ENCODE measurements at places on chromosomes 2 and 18. TPM values are rescaled to one million over a fixed set of nuclear protein-coding genes. Genes with fewer than 3 reads are reported as not detected.

DNA sequence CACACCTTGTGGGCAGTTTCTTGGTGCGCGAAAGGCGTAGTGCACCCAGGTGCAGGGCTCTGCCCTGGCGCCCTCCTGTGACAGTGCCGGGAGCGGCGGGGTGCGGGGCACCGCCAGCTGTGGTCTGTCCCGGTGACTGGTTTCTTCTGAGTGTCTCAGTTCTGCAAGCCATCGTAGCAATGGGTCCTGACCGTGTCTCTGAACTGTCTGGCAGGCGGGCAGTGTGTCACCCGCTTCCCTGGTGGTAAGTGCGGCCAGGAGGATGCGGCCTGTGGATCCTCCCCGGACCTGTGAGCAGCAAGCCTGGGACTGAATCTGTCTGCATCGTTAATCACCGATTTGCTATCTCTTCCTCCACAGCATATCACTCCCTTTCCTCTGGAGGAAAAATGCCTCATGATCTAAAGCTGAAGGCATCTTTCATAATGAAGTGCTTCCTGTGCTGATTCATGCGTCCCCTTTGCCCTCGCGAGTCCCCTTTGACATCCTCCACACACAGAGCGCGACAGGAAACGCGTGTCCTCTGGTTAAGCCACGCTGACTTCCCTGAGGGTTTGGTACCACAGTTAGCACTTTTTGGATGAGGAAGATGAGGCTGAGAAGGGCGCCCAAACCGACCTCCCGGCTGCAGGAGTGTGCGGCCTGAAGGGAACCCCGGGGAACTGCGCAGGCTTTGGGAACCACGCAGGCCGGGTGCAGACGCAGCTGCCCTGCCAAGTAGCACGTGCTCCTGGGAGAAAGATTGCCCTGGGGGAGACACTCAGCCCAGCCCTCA is 416.0 kb upstream of the HS6ST1 start:
- DNase-seq, result no peak

DNA sequence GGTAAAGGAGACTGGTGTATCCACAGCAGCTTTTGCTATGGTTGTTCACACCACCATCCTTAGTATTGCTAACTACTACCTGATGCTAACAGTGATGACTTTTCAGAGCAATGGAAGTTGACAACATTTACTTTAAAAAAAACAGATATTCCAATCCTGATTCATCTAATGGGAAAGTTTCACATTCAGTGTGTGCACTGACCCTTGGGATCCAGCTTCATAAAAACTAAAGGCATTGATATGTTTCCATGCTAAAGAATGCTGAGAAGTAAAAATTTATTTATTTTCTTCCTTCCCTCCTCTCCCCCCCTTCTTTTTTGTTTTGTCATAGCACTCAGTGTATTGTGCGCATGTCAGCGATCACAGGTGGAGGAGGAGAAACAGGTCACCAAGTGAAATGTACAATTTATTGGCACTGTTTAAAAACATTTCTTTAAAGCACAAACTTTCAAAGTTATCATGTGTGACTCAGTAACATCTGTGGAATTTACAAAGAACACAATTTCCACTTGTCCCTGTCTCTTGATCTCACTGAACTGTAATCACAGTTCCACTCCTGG is 229.9 kb downstream of the ALK start:
- DNase-seq, result no peak

GRCh38 chr2:50694798-50695197 is 337.1 kb downstream of the NRXN1 start:
- DNase-seq, result no peak

Gene IL37
- total RNA-seq, result 1.3 TPM

Gene CMPK2
- 15.4 TPM for total RNA-seq

DNA sequence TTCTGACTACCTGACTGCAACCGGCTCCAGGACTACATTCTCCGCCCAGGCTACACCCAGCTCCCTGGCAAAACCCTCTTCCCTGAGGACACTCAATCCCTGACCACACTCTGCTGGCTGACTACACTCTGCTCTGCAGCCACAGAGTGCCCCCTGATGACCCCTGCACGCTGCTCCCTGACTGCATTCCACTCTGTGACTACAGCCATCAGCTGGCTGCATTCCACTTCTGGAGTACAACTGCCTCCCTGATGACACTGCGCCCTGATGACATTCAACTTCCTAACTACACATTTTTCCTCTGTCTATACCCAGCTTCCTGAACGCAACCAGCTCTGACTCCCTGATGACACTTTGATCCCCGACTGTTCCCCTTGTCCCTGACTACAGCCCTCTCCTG is 71.3 kb upstream of the NRXN1 start:
- no peak for DNase-seq

Gene POTEI
- total RNA-seq, result 38.7 TPM

GRCh38 chr2:241412144-241412543 is 56.1 kb downstream of the FARP2 start:
- DNase-seq, result peak; percentile 51

- no peak for DNase-seq
Observed at GRCh38 chr18:5622905-5623304, 79.1 kb upstream of the EPB41L3 start.

- no peak for DNase-seq
Observed at GRCh38 chr18:51513517-51513916, 316.0 kb upstream of the MEX3C start.

Gene POTEE
- 127 TPM for total RNA-seq

GRCh38 chr2:105403783-105404698 is 5.2 kb upstream of the FHL2 start:
- peak; percentile 10 for DNase-seq

DNA sequence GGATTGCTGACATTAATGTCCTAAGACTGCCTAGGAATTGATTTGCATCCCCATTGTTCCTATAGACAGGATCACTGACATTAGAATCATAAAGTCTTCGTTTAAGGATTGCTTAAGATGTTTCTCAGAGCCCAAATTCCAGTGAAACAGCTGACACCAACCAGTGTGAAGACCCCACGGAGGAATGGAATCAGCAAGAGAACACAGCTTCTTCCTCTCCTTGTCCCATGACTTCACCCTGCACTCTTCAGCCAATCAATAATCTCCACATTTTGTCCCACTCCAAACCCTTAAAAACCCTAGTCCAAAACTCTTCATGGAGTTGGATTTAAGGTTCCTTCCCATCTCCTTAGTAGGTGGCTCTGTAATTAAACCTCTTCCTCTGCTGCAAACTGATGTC is 157.0 kb upstream of the NDUFV2 start:
- DNase-seq, result no peak

Gene SERPINB13
- not detected for total RNA-seq

Gene ITGB6
- total RNA-seq, result 0.79 TPM

Gene POMC
- 55.7 TPM for total RNA-seq

GRCh38 chr2:173216051-173216450 is 138.6 kb upstream of the CDCA7 start:
- DNase-seq, result no peak

DNA sequence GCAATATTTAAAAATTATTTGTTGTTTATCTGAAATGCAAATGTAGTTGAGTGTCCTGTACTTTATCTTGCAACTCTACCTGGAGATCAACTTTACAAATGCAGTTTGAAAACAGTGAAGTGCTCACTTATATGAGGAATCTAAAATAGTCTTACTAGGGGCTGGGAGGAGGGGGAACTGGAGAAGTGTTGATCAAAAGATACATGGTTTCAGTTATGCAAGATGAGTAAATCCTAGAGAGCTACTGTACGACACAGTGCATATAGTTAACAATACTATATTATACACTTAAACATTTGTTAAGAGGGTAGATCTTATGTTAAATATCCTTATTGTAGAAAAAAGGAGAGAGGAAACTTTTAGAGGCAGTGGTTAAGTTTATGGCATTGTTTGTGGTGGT is 241.9 kb downstream of the BCL11A start:
- no peak for DNase-seq

- DNase-seq, result no peak
Observed at GRCh38 chr2:47656715-47657600, 126.0 kb upstream of the MSH6 start.

Gene IL36RN
- not detected for total RNA-seq

DNA sequence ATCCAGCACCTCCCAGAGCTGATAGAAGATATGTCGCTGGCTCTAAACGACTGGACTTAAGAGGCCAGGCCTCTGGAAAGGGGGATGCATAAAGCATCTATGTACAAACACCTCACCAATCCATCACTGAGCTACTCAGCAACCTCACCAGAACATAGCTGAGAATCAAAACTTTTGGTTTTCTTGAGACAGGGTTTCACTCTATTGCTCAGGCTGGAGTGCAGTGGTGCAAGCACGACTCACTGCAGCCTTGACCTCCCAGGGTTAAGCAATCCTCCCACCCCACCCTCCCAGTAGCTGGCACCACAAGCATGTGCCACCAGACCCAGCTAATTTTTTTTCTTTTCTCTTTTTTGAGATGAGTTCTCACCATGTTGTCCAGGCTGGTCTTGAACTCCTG is 62.9 kb upstream of the MSH6 start:
- no peak for DNase-seq

DNA sequence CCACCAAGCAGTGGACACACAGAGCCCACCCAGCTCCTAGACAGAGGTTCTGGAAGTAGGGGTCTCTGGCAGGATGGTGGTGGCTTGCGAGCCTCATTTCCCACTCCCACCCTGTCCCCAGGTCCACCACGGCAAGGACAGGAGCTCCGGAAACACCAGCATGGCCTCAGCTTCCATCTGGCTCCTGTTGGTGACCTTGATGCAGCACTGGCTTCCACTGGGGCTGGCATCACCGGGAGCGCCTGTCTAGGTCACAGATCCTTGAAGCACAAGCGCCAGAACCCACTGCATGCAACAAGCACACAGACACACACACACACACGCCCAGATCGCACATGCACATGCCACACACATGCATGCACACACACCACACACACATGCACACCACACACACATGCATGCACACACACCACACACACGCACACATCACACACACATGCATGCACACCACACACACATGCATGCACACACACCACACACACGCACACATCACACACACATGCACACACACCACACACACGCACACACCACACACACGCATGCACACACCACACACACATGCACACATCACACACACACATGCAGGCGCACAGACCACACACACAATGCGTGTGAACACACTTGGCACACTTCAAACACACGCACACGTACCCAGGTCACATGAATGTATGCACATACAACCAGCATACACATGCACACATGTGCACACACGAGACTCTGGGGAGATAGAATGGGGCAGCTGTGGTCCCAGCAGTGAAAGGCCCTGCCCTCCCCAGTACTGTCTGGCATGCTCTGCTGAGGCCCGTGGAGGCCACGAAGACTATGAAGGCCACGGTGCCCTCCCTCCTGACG is 63.7 kb downstream of the TWIST2 start:
- DNase-seq, result no peak

DNA sequence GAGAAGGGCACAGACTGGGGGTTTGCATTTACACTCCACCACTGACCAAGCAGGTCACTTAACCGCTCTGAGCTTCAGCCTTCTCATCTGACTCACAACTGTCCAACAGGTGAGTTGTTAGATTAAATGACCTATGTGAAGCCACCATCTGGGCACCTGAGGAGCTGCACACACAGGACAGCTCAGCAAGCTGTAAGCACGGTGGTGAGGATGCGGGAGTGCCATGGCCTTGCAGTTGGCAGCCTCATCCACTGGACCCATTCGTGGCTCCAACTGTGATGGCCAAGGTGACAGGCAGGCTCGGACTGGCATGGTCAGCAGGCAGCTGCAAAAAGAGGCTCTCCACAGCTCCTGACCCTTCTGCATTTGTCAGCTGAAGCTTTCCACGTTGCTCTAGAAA is 23.3 kb upstream of the AMMECR1L start:
- DNase-seq, result no peak

DNA sequence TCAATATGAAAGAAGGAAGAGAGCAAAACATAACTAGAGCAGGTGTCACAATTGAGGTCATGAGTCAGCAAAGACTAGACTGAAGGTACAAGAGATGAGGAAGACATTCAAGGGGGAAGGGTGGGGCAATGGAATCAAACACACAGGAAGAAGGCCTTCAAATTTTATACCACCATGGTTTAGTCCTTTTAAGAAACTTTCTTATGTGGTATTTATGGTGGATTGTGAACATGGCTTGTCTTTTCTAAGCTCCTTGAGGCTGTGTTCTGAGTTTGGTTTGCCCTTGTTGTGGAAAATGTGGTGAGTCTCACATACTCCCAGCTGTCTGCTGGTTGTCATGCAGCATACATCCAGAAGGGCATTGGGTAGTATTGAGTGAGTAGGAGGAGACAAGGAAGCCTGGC is 62.1 kb downstream of the NABP1 start:
- no peak for DNase-seq

GRCh38 chr2:58006256-58006951 is 40.2 kb upstream of the VRK2 start:
- DNase-seq, result no peak

Gene GORASP2
- 67.3 TPM for total RNA-seq

GRCh38 chr2:139424101-139424500 is 643.9 kb upstream of the NXPH2 start:
- DNase-seq, result no peak

Gene AQP12B
- total RNA-seq, result not detected

Gene LIPG
- 48.0 TPM for total RNA-seq

DNA sequence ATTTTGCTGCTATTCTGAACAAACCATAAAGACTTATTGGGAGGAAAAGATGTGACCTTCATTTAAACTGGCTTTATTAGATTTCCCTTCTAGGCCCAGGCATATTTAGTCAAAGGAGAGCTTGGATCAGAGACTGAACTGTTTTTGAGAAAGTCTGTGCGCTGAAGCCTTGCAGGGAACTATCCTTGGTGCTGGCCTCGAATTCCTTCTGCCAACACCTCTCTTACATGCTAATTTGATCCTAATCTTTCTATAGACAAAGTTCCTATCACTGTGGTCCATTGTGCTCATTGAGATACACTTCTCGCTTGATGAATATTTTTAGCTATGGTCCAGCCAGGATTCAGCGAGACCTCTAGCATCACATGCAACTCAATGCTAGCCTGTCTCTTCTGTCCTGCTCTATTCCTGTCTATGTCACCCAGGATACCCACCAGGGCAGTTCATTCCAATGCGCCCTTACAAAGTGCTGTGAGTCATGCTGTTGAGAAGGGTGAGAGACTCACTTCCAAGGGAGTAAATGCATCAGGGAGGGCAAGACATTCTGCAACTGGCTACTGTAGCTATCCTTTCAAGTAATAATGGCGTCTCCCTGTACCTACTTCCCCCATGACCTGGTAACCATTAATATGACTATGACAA is 356.7 kb upstream of the LYPD1 start:
- DNase-seq, result no peak

DNA sequence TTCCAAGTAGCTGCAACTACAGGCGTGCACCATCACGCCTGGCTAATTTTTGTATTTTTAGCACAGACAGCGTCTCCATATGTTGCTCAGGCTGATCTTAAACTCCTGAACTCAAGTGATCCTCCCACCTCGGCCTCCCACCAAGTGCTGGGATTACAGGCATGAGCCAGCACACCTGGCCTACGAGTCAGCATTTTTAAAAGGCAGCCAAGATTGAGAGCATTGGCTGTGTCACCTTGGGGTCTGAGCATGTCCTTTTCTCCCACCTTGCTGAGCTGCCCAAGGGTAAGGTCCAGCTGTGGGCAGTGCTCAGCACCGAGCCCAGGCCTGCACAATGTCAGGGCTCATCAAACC is 142.8 kb upstream of the LMAN1 start:
- DNase-seq, result no peak

GRCh38 chr2:29460190-29460589 is 345.0 kb downstream of the CLIP4 start:
- no peak for DNase-seq

Gene EPB41L3
- 403 TPM for total RNA-seq

GRCh38 chr2:26292646-26293045 is 47.9 kb downstream of the HADHB start:
- DNase-seq, result no peak
